ENCODE measurements at places on chromosomes 2 and 18.

- no peak for DNase-seq
Measured at GRCh38 chr2:206361407-206362045, 81.8 kb upstream of the ADAM23 start.

DNA sequence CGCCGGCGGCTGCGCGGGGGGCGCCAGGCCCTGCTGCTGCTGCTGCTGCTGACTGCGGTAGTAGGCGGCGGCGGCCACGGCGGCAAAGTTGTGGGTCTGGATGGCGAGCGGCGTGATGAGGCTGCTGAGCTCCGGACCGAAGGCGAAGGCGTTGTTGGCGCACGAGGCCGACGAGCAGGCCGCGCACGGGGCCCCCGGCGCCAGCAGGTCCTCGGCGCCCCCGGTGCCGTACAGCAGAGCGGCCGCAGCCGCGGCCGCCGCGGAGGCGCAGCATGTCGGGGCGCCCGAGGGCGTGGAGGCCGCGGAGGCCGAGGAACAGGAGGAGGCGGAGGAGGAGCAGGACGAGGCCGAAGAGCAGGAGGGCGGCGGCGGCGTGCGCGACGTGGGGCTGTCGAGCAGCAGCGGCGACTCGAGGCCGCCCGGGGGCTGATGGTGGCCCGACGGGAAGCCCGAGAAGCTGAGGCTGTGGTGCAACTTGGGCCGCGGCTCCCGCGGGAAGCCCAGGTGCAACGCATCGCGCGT lies 1.8 kb downstream of the ZFP36L2 start:
- no peak for DNase-seq

- peak; percentile 62 for DNase-seq
Measured at GRCh38 chr18:57747809-57748680, 55.1 kb downstream of the ATP8B1 start.

DNA sequence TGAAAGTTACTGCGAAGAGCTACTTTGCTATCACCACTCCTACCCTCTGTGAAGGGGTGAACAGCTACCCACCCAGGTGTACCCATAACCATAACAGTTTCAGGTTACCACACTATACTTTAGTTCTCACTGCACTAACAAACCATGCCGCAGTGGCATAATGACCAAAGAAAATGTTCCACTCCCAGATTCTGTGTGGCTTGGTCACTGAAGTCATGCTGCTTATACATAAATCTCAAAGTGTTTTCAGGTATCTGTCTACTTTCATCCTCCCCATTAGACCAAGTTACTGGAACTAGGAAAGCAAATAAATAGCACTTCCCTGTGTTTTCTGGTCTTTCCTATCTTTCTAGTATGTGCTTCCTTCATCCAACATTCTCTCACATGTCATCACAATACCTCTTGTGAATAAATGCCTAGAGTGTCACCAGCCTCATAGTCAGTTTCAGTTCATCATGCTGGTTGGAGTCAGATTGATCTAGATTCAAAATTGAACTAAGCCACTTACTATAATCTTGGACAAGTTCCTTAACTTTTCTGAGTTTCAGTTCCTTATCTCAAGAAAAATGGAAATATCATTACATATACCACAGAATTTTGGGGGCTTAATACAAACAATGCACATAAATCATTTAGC lies 293.6 kb downstream of the FSIP2 start:
- DNase-seq, result no peak

GRCh38 chr2:32976409-32977063 lies 29.8 kb downstream of the LTBP1 start:
- no peak for DNase-seq

- DNase-seq, result peak; percentile 64
Measured at GRCh38 chr2:23916727-23917405, 10.1 kb downstream of the ATAD2B start.

DNA sequence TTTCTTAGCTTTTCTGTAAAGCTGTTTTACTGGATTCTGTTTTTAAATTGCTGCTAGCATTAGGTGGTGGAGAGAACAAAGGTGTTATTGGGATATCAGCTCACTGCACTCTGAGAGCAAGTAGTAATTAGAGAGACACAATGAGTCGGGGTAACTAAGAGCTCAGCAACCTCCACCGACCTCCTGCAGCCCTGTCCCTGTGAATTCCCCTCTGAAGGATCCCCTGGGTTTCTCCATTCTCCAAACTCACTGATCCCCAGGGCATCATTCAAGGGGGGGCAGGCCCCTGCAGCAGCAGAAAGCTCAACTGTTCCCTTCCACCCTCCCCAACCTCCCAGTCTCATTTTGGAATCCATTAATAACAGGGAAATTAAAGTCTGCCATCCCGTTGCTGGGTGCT lies 73.0 kb downstream of the MTCL1 start:
- DNase-seq, result no peak

GRCh38 chr18:7070466-7070865 lies 47.1 kb downstream of the LAMA1 start:
- no peak for DNase-seq

DNA sequence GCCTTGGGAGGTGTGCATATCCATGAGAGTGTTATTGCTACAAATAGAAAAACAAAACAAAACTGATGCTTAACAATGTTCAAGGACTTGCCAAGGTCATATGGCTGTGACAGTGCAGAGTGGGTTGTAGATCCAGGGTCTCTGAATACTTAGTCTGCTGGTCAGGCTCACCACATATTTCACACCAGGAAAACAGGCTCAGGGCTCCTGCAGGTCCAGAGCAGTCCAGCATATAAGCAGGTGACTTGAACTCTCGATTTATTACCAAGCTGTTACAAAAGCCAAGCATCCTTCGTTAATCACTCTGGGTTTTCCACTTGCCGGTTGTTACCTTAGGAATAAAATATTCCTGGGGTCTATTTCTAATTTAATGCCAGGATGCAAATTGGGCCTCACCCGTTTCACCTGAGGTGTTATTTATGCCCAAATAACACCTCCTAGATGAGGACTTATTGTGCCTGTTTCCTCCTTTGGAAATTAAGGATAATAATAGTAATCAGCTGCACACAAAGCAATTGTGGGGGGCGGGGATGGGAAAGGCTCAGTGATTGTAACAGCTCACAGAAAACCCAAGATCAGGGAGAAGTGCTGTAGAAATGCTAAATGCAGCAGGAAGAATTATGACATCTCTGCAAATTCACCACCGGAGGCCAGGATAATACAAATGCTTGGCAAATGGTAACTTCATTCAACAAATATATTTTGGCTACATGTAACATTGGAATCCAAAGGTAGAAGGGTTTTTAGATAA lies 72.9 kb downstream of the TMEM182 start:
- DNase-seq, result no peak

DNA sequence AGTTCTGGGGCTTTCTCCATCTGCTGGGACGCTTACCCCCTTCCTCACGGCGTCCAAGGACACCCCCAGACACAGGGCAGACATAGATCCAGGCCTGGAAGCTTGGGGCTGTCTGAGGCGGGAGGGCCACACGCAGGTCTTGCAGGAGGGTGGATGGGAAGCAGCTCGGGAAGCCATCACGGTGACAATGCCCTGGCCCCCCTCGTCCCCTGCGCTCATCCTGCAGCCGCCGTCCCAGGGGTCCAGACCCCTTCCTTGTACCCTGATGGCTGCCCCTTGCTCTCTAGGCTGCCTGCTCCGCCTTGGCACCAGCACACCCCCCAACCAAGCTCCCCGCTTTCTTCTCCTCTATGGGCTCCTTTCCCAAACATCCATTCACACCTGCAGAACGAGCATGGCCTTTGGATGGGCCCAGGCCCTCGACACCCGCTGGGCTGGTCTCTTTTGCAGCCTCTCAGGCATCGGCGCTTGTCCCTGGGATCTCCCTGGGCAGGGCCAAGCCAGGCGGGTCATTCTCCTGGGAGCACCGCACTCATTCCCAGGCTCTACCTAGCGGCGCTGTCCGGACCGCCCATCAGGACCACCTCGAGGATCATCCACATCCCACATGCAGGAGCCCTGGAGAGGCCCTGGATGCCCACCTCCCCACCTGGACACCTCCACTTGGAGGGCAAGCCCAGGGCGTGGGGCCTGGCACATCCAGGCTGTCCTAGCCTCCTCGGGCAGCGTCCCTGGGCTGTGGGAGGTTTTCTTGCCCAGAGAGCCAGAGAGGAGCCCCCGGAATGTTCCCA lies 274.9 kb downstream of the NDUFA10 start:
- no peak for DNase-seq

- peak; percentile 5 for DNase-seq
Measured at GRCh38 chr18:9642799-9643462, 28.6 kb upstream of the PPP4R1 start.

GRCh38 chr2:116319935-116320334 lies 1494.6 kb upstream of the DDX18 start:
- no peak for DNase-seq

DNA sequence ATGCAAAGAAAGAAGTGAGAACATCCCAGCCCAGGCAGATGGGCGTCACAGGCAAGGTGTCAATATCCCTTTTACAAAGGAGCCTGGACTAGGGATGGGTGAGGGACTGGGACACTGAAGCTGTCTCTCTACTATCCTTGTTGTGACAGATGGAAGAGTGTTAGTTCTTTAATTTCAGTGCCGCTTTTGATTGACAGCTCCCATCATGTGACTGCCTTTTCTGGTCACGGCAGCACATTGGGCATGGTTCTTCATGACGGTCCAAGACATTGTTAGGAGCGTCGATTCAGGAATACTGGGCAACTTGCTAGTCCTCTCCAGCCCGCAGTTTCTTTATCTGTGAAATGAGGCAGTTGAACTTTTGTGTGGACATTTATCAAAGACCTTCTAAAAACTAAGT lies 42.4 kb upstream of the KIF5C start:
- DNase-seq, result peak; percentile 9

DNA sequence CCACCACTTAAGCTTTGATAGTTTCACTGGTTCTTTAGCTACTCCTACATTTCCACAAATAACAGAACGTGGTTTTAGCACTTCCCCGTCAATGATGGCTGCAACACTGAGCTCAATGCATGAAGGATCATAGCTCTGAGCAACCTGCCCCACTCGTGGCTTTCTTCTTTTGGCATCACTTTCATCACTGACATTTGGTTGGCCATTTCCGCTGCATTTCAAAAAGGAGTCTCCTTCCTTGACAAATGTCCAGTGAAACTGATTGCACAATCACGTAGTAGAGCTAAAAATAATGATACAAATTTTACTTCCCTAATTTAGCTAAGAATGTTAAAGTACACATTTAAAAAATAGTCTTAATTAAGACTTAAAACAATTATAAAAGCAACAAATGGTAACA lies 205.2 kb upstream of the HDAC4 start:
- DNase-seq, result no peak

GRCh38 chr2:171347591-171348032 lies 86.2 kb downstream of the METTL8 start:
- DNase-seq, result no peak

DNA sequence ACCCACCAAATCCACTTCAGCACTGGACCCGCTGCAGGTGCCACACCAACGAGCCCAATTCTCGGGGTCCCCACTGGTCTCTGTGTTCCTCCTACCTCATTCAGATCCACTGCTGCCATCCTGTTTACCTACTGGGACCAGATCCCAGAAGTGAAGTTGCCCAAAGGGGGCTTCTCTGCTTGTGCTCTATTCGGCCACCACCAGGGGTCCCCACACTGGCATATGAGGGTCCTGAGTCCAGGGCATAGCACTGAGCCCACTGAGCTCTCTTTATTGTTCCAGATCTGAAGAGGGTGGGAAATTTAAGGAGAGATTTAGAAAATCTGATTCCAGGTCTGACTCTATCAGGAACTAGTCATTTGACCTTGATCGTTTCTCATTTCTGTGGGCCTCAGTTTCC lies 2.4 kb downstream of the GPR45 start:
- peak; percentile 59 for DNase-seq

- DNase-seq, result no peak
Measured at GRCh38 chr18:3479978-3480509, 30.1 kb downstream of the TGIF1 start.

DNA sequence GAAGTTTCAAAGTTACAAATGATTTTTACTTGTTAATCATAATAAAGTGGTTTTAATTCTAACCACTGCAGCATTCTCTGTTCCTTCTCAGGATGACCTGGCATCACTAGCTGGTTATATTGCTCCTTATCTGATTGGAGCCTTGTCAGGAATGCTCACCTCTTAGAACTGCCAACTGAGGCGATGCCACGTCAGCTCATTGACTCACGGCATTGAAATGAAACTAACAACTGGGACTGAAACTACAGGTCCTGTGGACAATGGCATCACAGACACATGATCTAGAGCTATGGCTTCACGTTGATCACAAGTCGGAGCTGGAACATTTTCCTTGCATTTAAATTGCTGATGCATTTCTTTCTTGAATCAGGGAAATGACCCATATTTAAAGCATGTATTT lies 54.9 kb upstream of the MAP2 start:
- DNase-seq, result no peak

DNA sequence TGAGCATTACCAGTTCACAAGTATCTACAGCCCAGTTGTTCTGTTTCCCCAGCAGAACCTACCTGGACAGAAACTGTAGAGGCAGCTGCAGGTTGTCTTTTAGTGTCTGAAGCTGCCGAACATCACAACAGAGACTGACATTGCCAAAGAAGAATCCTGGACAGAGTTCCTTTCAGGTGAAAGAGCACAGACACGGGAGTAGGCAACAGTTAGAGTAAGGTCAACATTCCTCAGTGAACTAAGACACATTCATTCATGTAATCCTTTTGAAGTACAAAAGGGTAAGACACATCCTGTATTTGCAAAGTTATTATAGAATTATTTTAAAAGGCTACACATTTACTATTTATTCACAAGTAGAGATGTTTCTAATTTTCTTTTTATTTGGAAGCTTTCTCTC lies 14.3 kb downstream of the NPC1 start:
- no peak for DNase-seq

GRCh38 chr2:170121689-170122088 lies 56.3 kb upstream of the MYO3B start:
- no peak for DNase-seq

GRCh38 chr2:167264380-167264779 lies 376.1 kb downstream of the XIRP2 start:
- peak; percentile 58 for DNase-seq

- DNase-seq, result no peak
Measured at GRCh38 chr18:33123862-33124518, 316.5 kb downstream of the CCDC178 start.

DNA sequence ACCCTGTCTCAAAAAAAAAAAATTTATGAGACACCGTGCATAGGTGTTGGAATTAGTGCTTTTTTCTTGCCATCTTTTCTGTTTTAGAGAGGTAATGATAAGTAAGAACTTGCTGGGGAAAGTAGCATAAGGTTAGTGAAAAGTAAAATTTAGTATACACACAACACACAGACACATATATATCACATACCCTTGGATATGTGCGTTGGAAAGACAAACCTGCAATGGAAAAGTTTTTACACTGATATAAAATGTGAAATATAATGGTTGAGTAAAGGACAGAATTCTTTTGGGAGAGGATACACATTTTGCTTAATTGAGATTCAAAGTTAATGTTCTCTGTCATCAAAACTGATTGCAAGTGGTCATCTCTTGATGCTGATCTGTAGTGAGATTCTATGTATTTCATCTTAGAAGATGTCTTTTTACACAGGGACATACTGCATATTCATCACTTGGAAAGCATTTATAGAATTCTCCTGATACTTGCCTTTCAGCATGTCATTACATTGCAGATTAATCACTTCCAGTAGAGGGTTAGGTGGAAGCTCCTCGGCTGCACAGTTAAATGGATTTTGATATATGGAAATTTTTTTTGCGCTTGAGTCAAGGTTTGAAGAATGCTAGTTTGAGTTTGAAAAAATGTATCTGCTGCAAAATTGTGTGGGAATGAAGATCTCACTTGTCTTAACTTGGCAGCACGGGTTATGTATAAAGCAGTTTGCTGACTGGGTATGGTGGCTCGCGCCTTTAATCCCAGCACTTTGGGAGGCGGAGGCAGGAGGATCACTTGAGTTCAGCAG lies 13.5 kb downstream of the PPP1CB start:
- DNase-seq, result no peak

- no peak for DNase-seq
Measured at GRCh38 chr2:197242719-197243118, 67.9 kb downstream of the ANKRD44 start.

- DNase-seq, result no peak
Measured at GRCh38 chr18:74198453-74198852, 50.1 kb downstream of the TIMM21 start.
